Stimulated activated CD8-positive, alpha-beta memory T cell treated with anti-CD3 and anti-CD28 coated beads, Interleukin-7, amount 100 ng/mL, for 1 hour (primary cell): ENCODE measurements at places on chromosomes 4 and X.

- DNase-seq: no peak
Measured at GRCh38 chr4:113556382-113557134, 205.0 kb downstream of the CAMK2D start.

DNA sequence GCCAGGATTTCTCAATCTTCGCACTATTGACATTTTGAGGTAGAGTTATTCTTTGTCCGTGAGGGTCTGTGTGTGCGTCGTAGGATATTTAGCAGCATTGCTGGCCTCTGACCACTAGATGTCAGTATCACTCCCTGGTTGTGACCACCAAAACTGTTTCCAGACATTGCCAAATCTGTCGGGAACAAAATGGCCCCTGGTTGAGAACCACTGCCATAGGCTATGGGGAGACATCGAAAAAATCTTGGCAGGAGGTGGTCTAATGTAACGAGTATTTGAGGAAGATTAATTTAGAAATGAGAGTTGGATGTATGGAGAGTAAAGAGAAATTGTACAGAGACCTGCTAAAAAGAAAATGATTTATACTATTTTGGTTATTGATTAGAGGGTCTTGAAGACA, 108.4 kb downstream of the DOCK11 start:
- no peak for DNase-seq

DNA sequence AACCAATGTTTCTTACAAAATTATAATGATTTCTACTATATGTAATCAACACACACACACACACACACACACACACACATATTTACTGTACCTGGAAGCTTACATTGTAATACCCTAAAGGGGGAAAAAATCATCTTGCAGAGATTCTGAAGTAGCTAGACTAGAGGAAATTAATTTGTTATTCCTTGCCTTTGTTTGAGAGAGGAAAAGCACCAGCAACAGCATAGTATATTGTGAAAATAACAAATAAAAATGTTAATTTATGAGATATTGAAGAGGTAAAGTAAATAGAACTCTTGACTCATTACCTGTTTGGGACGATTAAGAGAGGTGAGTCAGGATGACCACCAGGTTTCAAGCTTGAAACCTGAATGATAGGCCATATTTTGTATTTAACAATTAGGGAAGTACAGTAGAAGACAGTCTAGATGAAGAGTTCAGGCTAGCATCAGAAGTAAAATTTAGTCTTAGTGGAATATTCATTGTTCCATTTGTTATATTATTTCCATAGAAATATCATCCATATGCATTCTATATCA, 873.4 kb upstream of the PCDH10 start:
- no peak for DNase-seq

DNA sequence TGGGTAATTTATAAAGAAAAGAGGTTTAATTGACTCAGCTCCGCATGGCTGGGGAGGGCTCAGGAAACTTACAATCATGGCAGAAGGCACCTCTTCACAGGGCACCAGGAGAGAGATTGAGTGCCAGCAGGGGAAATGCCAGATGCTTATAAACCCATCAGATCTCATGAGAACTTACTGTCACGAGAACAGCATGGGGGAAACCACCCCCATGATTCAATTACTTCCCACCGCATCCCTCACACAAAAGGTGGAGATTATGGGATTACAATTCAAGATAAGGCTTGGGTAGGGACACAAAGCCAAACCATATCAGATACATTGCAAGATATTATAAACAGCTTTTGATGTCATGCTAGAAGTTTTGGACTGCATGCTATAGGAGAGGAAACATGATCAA, 204.3 kb downstream of the VEGFC start:
- DNase-seq: no peak

- no peak for DNase-seq
Measured at GRCh38 chr4:185504098-185505047, 30.9 kb downstream of the PDLIM3 start.

DNA sequence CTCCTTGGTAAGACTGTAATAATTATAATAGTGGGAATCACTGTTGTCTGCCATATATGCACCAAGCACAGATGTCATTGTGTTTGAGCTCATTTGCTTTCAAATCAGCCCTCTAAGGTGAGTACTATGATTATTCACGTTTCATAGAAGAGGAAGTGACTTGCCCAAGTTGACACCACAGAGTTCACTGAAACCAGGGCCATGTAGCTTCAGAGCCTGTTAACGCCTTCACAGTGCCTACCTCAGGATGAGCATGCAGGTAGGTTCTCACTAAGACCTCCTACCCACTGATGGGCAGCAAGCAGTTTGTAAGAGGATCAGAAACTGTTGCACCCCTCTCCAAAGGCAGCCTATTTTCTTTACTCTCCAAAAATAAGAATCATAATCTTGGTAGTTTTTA, 27.4 kb downstream of the TMPRSS11A start:
- no peak for DNase-seq

DNA sequence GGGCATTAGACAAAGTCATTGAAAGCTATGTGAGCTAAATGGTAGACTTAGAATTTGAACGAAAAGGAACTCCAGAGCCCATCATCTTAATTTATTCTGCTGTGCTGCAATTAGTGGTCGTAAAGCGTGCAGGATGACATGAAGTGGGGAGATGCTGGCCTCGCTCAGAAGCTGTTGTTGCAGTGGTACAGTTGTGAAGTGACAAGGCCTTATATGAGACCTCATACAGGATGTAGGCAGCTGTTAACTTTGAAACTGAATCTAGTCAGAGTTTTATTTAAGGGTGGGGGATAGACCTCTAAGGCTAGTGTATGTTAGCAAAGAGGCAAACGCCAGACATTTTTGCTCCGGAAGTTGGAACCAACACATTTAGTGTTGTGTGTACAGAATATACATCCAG, 13.4 kb downstream of the KLF3 start:
- no peak for DNase-seq
